ENCODE measurements at places on chromosomes 1 and 21.

- no peak for DNase-seq
Measured at GRCh38 chr1:84297546-84298244, 3.8 kb upstream of the SAMD13 start.

GRCh38 chr1:231857609-231858135 is 231.1 kb downstream of the DISC1 start:
- no peak for DNase-seq

- no peak for DNase-seq
Measured at GRCh38 chr1:159862031-159862430, 426 bp downstream of the VSIG8 start.

DNA sequence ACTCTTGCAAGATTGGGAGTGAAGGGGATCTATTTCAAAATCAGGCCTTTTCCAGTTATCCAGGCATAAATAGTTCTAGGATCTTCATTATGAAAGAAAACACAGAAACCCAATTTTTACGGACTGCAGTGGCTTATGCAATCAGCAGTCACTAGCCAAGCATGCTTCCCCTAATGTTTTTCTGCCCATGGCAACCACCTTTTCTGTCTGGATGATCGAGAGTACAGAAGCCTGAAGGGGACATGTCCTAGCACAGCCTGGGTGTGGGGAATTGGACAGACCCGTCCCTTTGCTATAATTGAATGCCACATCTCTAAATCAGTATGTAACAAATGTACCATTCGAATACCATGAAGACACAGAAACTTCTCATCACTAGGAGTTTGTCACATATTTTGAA is 29.8 kb upstream of the NCAM2 start:
- no peak for DNase-seq

DNA sequence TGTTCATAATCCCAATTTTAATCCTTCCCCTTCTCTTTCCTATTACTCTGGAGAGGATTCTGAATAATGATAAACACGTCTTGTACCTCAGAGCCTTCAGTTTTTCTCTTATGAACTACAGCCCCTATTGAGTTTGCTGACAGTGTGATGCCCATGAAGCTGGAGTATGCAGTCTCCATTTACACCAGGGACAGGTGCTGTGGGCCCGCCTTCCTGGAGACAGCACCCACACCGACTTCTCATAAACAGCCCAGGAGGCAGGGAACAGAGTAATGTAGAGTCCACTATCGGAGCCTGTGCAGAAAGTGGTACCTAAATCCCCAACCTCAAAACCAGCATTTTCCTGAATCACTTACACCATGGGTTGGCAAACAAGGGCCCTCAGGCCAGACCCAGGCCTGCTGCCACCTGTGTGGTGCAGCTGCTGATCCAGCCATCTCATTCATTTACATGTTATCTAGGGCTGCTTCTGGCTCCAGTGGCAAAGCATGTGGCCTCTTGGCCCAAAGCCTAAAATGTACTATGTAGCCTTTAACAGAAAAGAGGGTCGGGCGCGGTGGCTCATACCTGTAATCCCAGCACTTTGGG is 95.1 kb upstream of the KRTAP19-8 start:
- no peak for DNase-seq

DNA sequence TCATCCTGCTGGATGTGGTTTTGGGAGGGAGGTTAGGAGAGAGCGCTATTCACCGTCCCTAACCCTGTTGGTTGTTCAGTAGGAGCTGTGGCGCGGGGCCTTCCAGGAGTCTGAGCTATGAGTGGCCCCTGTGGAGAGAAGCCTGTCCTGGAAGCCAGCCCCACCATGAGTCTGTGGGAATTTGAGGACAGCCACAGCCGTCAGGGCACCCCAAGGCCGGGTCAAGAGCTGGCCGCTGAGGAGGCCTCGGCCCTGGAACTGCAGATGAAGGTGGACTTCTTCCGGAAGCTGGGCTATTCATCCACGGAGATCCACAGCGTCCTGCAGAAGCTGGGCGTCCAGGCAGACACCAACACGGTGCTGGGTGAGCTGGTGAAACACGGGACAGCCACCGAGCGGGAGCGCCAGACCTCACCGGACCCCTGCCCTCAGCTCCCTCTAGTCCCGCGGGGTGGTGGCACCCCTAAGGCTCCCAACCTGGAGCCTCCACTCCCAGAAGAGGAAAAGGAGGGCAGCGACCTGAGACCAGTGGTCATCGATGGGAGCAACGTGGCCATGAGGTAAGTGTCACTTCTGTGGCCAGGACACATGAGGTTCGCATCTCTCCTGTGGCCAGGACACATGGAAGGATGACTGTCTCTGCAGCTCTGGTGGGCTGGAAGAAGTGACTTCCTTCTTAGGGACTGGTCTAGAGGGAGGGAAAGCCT is 1.2 kb downstream of the ZC3H12A start:
- peak; percentile 82 for DNase-seq

All from mesenteric fat pad (tissue), 1 donor.